ENCODE measurements at places on chromosomes 7 and 10. TPM values are rescaled to one million over a fixed set of nuclear protein-coding genes. Genes with fewer than 3 reads are reported as not detected.

Gene OR6V1
- total RNA-seq = not detected

DNA sequence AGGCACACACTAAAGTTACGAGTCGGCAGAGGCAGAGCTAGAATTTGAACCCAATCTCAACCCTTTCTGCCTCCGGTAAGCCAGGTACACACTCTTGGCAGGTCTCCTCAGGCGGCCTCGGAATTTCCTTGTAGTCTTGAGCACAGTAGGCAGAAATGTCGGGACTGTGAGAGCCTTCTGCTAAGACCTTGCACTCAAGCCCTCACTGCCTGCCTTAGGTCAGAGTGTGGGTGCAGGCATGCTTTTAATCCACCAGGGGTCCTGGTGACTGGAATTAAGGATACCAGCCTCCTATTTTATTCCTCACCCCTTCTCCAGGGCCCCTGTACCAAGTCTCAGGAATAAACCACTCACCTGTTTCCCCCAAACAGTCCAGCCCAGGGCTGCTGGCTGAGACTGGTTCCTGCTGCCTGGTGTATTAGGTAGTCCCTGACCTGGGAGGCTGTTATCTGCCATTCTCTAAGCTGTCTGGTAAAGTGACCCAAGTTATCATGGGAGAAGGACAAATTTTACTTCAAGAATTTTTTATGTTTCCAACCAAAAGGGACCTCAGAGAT, 855 bp downstream of the ATP6V1F start:
- peak overlapping the region; percentile 84 for H3K4me3 ChIP-seq
- H3K4me1 ChIP-seq = peaks cover 59% of the 10 kb centered on the region
- DNase-seq = no peak
- peaks cover 24% of the 10 kb centered on the region for H3K36me3 ChIP-seq

DNA sequence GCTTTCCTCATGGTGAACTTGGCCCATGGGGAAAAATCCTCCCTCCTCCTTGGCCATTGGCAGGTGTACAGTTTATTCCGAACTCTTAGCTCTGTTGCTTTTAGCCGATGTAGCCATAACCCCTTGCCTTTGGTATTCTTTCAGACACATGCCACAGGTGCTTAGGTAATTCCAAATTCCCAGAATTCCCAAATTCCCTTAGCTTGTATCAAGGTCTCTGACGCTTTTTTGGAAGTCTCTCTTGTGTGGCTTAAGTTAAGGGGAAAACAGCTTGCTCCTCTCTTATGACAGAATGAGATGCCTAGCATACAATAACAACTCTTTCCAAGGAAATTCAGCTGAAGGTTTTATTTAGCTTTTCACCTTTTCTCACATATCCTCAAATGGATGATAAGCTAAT, 68.0 kb downstream of the SUGCT start:
- no peaks in the 10 kb centered on the region for H3K27me3 ChIP-seq
- H3K36me3 ChIP-seq = no peaks in the 10 kb centered on the region
- H3K4me1 ChIP-seq = no peaks in the 10 kb centered on the region

DNA sequence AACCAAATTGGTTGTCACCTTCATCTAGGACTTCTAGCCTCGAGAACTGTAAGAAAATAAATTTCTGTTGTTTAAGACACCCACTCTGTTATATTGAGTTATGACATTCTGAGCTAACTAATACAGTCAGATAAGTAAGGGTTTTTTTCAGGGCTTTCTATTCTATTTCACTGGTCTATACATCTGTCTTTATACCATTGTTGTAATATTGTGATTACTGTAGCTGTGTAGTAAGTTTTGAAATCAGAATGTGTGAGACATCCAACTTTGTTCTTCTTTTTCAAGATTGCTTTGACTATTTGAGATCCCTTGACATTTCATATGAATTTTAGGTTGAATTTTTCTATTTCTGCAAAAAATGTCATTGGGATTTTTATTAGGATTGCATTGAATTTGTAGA, 7.5 kb downstream of the IFIT1 start:
- no peak overlapping the region for H3K27ac ChIP-seq
- H3K4me3 ChIP-seq = no peak overlapping the region
- H3K36me3 ChIP-seq = peaks cover 22% of the 10 kb centered on the region
- H3K27me3 ChIP-seq = no peaks in the 10 kb centered on the region

- no peak overlapping the region for H3K27ac ChIP-seq
- no peaks in the 10 kb centered on the region for H3K36me3 ChIP-seq
- peaks cover 39% of the 10 kb centered on the region for H3K4me1 ChIP-seq
- DNase-seq = no peak
- H3K27me3 ChIP-seq = no peaks in the 10 kb centered on the region
Observed at GRCh38 chr7:107118109-107118900, 50.5 kb upstream of the HBP1 start.

Gene MLXIPL
- 9.6 TPM for total RNA-seq

GRCh38 chr7:41028580-41028979, 674.3 kb downstream of the INHBA start:
- H3K27ac ChIP-seq = no peak overlapping the region
- H3K4me3 ChIP-seq = no peak overlapping the region
- DNase-seq = no peak

- no peak overlapping the region for H3K4me3 ChIP-seq
- no peak overlapping the region for H3K27ac ChIP-seq
- H3K4me1 ChIP-seq = no peaks in the 10 kb centered on the region
- no peak for DNase-seq
- peaks cover 80% of the 10 kb centered on the region for H3K36me3 ChIP-seq
Observed at GRCh38 chr7:96182424-96183158, 139.3 kb downstream of the SLC25A13 start.

Gene GPR37
- total RNA-seq = 10.4 TPM

GRCh38 chr10:51100221-51100620, 25.9 kb downstream of the PRKG1 start:
- H3K36me3 ChIP-seq = no peaks in the 10 kb centered on the region
- DNase-seq = no peak

Gene C10orf67
- not detected for total RNA-seq

DNA sequence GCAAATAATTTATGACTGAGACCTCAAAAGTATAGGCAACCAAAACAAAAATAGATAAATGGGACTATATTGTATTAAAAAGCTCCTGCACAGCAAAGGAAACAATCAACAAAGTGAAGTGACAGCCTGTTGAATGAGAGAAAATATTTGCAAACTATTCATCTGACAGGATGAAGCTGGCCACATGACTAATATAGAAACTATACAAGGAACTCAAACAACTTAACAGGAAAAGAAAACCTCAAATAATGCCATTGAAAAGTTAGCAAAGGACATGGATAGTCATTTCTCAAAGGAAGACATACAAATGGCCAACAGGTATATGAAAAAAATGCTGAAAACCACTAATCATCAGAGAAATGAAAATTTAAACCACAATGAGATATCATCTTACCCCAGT, 245.1 kb downstream of the STK31 start:
- no peak for DNase-seq
- H3K4me1 ChIP-seq = no peaks in the 10 kb centered on the region
- H3K27me3 ChIP-seq = no peaks in the 10 kb centered on the region
- no peak overlapping the region for H3K27ac ChIP-seq
- no peaks in the 10 kb centered on the region for H3K36me3 ChIP-seq

GRCh38 chr7:79199961-79200360, 253.5 kb downstream of the MAGI2 start:
- no peak for DNase-seq
- H3K4me1 ChIP-seq = no peaks in the 10 kb centered on the region
- no peak overlapping the region for H3K27ac ChIP-seq
- no peaks in the 10 kb centered on the region for H3K36me3 ChIP-seq
- H3K4me3 ChIP-seq = no peak overlapping the region
- no peaks in the 10 kb centered on the region for H3K27me3 ChIP-seq

Gene PPP1R9A
- total RNA-seq = 27.5 TPM

DNA sequence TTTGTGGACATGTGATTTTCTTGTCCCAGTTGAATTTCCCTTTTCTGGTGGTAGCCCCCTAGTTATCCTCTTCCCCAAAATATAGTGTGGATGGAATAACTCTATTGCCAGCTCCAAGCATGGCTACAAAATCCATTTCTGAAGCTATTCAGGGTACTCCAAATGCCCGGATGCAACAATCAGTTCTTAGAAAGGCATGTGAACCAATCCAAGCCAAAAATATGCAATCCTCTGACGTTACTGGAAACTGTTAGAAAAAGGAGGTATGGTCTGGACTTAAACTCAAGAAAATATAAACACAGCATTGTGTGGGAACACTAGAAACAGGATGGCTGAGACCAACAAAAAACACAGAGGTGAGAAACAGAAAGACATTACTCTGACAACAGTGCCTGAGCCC, 347.0 kb downstream of the GPAM start:
- no peaks in the 10 kb centered on the region for H3K36me3 ChIP-seq
- H3K27me3 ChIP-seq = no peaks in the 10 kb centered on the region
- no peak for DNase-seq
- no peaks in the 10 kb centered on the region for H3K4me1 ChIP-seq

GRCh38 chr10:6569259-6569658, 10.8 kb downstream of the PRKCQ start:
- no peaks in the 10 kb centered on the region for H3K36me3 ChIP-seq
- no peak overlapping the region for H3K27ac ChIP-seq

DNA sequence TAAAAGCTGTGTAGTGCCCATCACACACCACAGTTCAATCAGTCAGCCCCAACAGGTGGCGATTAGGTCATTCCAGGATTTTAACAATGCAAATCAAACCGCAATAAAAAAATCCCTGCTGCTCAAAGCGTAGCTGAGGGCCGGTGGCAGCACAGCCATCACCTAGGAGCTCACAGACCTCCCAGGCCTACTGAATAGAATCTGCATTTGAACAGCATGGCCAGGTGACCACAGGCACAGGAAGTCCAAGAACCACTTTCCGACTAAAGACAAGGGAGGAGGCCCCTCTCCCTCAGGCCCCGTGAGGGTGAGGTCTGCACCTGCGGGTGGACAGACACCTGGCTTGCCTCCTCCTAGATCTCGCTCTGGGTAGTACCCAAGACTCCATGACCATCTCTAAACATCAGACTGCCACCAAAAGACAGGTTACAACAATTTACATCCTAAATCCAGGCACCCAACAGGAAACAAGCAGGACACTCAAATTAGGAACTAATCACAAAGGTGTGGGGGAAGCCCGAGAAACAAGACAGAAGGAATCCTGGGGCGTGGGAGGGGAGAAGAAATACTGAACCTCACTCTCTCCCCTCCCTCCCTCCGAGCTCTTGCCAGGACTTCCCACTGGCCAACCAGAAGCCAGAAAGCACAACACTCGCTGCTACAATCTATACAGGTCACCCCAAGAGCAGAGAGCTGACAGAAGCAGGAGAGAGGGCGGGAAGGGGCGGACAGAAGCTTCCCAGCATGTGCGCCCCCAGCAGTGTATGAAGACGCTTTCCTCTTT, 19.2 kb downstream of the GNA12 start:
- DNase-seq = no peak
- H3K36me3 ChIP-seq = no peaks in the 10 kb centered on the region
- no peaks in the 10 kb centered on the region for H3K27me3 ChIP-seq

DNA sequence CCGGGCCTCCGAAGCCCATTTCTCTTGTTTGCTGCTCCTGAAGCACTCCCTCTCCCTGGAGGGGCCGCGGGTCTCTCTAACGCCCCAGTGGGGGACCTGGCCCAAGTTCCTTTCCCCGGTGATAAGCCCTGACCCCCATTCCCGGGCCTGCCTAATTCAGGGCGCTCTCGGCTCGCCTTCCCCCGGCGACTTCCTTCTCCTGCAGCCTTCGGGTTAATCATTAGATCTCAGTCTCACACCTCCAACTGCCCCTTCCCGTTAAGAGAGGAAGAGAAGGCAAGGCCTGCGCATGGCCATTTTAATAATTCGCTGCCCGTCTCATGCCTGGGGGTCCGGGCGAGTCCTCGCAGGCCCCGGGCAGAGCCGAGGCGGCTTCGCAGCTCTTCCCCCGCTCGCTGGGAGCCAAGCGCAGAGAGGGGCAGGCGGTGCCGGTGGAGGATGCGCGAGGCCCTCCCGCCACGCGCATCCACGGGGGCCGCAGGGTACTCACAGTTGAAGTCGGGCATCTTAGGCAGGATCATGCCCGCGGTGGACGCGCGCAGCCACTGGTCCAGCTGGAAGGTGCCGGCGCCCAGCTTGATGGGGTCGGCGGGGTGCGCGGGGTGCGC, 1.2 kb downstream of the MNX1 start:
- H3K4me3 ChIP-seq = no peak overlapping the region
- no peak for DNase-seq
- no peak overlapping the region for H3K27ac ChIP-seq
- H3K27me3 ChIP-seq = peaks cover 50% of the 10 kb centered on the region

DNA sequence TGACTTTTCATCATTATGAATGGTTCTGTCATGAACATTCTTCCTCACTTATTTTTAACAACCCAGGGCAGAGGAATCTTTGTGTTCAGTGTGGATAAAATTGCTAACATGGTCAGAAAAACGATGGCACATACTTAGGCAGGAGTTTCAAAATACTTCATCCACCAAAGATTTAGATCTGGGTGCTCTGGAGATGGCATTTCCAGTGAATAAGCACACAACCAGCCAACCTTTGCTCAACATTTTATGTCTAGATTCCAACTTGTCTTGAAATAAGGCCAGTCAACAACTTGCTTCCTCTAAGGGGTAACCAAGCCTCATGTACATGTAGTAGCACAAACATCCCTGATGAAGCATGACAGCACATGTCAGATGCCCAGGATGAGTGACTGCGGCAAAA, 33.4 kb upstream of the ADRB1 start:
- peak; percentile 29 for DNase-seq
- H3K4me1 ChIP-seq = no peaks in the 10 kb centered on the region
- H3K36me3 ChIP-seq = no peaks in the 10 kb centered on the region
- no peaks in the 10 kb centered on the region for H3K27me3 ChIP-seq
- no peak overlapping the region for H3K27ac ChIP-seq
- H3K4me3 ChIP-seq = no peak overlapping the region

- H3K36me3 ChIP-seq = no peaks in the 10 kb centered on the region
- DNase-seq = no peak
- H3K27me3 ChIP-seq = no peaks in the 10 kb centered on the region
- H3K4me3 ChIP-seq = no peak overlapping the region
Observed at GRCh38 chr10:44956226-44956625, 3.4 kb upstream of the RASSF4 start.

DNA sequence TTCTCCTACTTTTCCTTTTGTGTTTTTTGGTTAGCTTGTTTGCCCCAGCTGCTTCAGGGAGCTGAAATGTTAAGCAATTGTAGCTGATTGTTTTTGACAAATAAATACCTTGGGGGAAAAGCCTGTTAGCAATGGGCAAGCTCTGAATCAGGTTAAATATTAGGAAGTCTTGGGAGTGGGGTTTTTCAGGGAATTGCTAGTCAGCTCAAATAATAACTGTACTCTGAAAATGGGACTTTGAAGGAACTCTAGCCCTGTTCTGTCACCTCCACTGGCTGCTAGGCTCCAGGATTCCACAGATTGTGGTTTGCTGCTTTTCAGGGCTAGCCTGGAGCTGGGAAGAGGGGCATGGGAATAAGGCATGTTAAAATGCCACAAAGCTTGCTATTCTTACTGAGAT, 39.5 kb downstream of the ADK start:
- no peaks in the 10 kb centered on the region for H3K27me3 ChIP-seq
- no peak overlapping the region for H3K4me3 ChIP-seq
- peaks cover 18% of the 10 kb centered on the region for H3K4me1 ChIP-seq
- no peak for DNase-seq
- no peaks in the 10 kb centered on the region for H3K36me3 ChIP-seq

Gene DNA2
- 2.9 TPM for total RNA-seq

Gene CFAP69
- total RNA-seq = 7.1 TPM

Measured in esophagus muscularis mucosa (tissue), 4 donors.